ENCODE measurements at places on chromosomes 5 and 9. TPM values are rescaled to one million over a fixed set of nuclear protein-coding genes. Genes with fewer than 3 reads are reported as not detected.

The COL5A1 gene
- total RNA-seq: 5.7 TPM

The PRDM9 gene
- total RNA-seq: not detected

The ORM2 gene
- total RNA-seq: 0.77 TPM

DNA sequence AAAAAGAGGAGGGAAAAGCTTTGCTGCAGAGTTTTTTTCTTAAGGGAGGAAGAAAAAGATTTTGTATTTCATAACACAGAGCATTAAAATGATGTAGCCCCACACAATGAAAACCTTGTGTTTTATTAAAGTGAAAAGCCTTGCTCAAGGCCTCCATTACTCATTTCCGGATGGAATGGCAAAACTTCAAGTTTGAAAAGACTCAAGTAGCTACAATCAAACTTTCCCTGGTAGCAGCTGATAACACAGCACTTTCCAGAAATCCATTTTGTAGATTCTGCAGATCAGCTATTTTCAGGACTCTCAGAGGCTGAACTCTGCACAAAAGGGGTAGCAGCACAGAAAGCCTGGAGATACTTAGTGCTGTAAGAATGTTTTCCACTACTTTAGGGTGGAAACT lies 374.8 kb downstream of the NFIB start:
- no peaks in the 10 kb centered on the region for H3K36me3 ChIP-seq
- no peak overlapping the region for H3K27ac ChIP-seq
- H3K4me3 ChIP-seq: no peak overlapping the region
- no peak for DNase-seq
- H3K27me3 ChIP-seq: no peaks in the 10 kb centered on the region

DNA sequence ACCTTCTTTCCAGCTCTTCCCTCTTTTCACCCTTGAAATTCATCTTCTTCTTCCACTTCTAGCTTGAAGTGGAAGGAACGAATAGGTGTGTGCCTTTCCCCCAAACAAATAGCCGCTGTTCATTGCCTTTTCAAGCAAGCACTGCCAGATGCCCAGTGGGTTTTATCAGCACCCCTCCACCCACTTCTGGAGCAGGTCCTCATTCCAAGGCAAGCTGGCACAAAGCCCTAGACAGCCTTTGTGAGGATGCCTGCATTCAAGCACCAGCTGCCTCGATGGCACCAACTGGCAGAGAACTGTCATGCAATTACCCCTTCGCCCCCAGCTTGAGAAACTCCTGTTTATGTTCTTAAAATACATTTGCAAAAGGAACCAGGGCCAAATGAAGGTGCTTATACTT lies 36.5 kb downstream of the SERINC5 start:
- no peak overlapping the region for H3K27ac ChIP-seq
- no peaks in the 10 kb centered on the region for H3K36me3 ChIP-seq
- H3K27me3 ChIP-seq: no peaks in the 10 kb centered on the region

DNA sequence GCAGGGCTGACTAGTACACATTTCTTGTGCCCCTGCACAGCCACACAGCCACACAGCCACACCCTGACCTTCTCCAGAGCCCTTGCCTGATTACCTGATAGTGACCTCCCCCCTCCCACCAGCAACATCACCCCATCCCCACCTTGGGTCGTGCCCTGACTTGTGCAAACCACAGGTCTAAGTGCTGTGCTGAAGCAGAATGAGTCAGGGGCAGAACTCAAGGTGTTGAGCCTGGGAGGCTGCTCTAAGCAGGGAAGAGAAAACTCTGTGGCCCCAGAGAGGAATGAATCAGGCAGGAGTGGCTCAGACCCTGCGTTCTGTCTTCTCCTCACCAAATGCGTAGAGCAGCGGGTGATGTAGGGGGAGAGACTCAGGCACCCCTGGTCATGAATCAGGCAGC lies 24.3 kb upstream of the FAT2 start:
- DNase-seq: no peak
- no peaks in the 10 kb centered on the region for H3K36me3 ChIP-seq
- no peaks in the 10 kb centered on the region for H3K27me3 ChIP-seq

- DNase-seq: no peak
- peaks cover 16% of the 10 kb centered on the region for H3K27me3 ChIP-seq
- H3K4me3 ChIP-seq: peak overlapping the region; percentile 41
- H3K27ac ChIP-seq: no peak overlapping the region
Observed at GRCh38 chr5:147509041-147509709, 693 bp downstream of the DPYSL3 start.

The WWC1 gene
- total RNA-seq: 29.4 TPM

DNA sequence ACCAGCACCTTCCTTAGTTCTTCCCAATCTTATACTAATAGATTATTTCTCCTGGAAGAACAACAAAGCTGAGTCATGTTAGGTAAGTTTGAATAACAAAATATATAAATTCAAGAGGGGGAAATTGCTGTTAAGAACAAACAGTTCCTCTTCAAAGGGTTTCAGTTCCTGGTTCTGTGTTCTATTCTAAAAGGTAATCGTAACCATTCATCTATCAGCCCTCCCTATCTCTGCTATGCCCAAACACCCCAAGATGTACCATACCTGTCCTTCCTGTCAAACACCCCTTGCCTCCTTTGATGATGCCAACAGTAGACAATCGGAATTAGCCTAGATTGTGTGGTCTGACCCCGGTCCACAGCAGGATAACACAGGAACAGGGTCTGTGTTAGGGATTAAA lies 4.2 kb upstream of the RNF180 start:
- H3K4me1 ChIP-seq: 0 out of 2 replicates have a peak, but pooled peaks cover under 1% of the 10 kb centered on the region
- no peaks in the 10 kb centered on the region for H3K27me3 ChIP-seq
- DNase-seq: no peak
- H3K36me3 ChIP-seq: no peaks in the 10 kb centered on the region
- H3K27ac ChIP-seq: no peak overlapping the region

DNA sequence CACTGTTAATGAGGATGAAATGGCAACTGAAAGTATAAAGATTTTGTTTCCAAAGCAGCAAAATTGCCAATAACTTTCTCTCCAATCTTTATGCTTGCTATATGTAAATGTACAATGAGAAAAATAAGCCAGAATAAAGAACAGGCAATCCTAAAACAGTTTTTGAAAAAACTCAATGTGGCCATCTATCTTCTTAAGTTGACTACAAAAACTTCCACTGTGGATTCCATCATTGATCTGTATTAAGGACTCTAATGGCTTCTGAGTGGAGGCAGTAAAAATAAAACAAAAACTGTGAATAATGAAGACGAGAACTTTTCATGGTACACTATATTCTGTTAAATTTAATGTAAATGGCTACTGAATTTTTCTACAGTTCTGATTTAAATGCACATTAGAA lies 382.9 kb downstream of the TMEM232 start:
- H3K4me1 ChIP-seq: no peaks in the 10 kb centered on the region
- no peaks in the 10 kb centered on the region for H3K36me3 ChIP-seq
- H3K4me3 ChIP-seq: no peak overlapping the region
- DNase-seq: no peak

GRCh38 chr5:10533226-10533625 lies 30.6 kb upstream of the ANKRD33B start:
- H3K27ac ChIP-seq: no peak overlapping the region
- H3K4me3 ChIP-seq: no peak overlapping the region
- no peaks in the 10 kb centered on the region for H3K27me3 ChIP-seq
- H3K36me3 ChIP-seq: no peaks in the 10 kb centered on the region
- no peak for DNase-seq

DNA sequence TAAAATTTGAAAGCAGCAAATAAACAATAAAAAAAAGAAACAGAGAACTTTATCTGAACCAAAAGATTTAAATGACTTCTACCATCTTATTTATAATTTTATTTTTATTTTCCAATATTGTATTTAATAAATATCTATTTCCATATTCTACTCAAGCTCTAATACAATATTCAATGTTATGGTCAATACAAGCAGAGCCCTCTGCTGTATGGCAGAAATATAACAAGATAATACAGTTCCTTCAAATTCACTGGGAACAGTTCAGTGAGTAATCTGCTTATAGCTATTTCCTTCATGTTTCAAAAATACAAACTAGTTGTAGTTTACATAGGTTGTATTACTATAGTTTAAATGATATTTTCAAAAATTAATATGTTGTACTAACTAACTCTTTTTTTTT lies 332.7 kb downstream of the PRDM9 start:
- H3K27ac ChIP-seq: no peak overlapping the region
- H3K36me3 ChIP-seq: no peaks in the 10 kb centered on the region
- no peaks in the 10 kb centered on the region for H3K27me3 ChIP-seq
- no peak for DNase-seq
- H3K4me3 ChIP-seq: no peak overlapping the region
- H3K4me1 ChIP-seq: no peaks in the 10 kb centered on the region

The STING1 gene
- 22.8 TPM for total RNA-seq

DNA sequence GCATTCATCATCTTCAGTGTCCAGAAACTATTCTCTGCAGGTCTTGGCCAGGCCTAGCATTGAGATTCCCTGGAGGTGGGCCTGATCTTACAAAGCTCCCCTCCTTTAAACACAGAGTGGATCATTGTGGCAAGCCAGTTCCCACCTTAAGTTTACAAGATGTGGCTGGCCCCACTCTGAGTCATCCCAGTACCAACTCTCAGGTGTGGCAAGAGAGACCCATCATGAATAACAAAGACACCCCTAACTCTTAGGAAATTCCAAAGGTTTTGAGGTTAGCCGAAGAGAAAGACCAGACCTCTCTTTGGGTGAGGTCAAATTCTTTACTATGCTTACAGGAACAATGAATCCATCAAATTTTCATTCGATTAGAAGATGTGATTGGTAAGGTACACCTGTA lies 78.2 kb downstream of the RFK start:
- no peak overlapping the region for H3K4me3 ChIP-seq
- no peak for DNase-seq
- no peaks in the 10 kb centered on the region for H3K4me1 ChIP-seq
- no peak overlapping the region for H3K27ac ChIP-seq

- H3K4me3 ChIP-seq: no peak overlapping the region
- H3K36me3 ChIP-seq: no peaks in the 10 kb centered on the region
- no peaks in the 10 kb centered on the region for H3K27me3 ChIP-seq
- no peaks in the 10 kb centered on the region for H3K4me1 ChIP-seq
Observed at GRCh38 chr5:72940082-72940481, 15.8 kb upstream of the FCHO2 start.

The CDC25C gene
- total RNA-seq: 14.1 TPM

The LCN6 gene
- not detected for total RNA-seq

The SLC36A2 gene
- total RNA-seq: not detected

The GCNT4 gene
- 0.33 TPM for total RNA-seq

GRCh38 chr5:36236801-36237200 lies 4.9 kb downstream of the NADK2 start:
- H3K27me3 ChIP-seq: no peaks in the 10 kb centered on the region
- H3K36me3 ChIP-seq: no peaks in the 10 kb centered on the region
- no peak overlapping the region for H3K27ac ChIP-seq
- no peak overlapping the region for H3K4me3 ChIP-seq

The TMEM252 gene
- total RNA-seq: not detected

DNA sequence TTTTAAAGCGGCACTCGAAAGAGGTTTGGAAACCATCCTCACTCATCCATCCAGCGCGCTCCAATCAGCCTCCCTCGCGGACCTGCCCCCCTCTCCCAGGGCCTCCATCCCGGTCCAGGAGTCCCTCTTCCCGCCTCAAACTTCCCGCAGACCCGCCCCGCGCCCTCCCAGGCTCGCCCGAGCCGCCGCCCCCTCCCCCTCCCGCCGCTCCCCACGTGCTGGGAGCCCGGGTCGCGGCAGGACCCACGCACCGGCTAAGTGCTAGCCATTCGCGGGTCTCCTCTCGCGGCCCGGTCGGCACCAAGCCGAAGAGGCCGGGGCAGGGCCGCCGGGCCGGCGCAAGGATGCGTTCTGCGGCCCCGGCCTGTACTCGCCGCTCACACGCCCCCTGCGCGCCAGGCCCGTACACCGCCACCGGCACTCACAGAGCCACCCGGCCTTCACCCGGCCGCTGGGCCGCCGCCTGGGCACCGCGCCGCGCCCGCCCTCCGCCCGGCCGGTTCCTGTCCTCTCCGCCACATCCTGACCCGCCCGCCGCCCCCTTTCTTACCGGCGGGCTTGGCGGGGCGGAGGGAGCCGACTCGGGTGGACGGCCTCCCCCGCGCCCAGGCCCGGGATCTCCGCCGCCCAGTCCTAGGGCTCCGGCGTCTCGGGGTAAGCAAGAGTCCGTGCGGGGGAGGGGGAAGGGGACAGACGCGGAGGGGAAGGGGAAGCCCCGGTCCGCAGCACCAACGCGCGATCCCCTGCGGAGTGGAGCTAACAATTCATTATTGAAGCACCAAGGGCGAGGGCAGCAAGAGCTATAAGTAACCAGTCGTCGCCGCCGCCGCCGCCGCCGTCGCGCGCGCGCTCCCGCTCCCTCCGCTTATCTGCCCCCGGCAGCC lies 576 bp downstream of the CHD1 start:
- H3K4me1 ChIP-seq: peaks cover 21% of the 10 kb centered on the region
- peak overlapping the region; percentile 55 for H3K27ac ChIP-seq
- no peak for DNase-seq
- no peaks in the 10 kb centered on the region for H3K27me3 ChIP-seq
- peaks cover 23% of the 10 kb centered on the region for H3K36me3 ChIP-seq

The CMBL gene
- 43.2 TPM for total RNA-seq

The SMIM32 gene
- 0.31 TPM for total RNA-seq

The NLN gene
- total RNA-seq: 51.8 TPM

DNA sequence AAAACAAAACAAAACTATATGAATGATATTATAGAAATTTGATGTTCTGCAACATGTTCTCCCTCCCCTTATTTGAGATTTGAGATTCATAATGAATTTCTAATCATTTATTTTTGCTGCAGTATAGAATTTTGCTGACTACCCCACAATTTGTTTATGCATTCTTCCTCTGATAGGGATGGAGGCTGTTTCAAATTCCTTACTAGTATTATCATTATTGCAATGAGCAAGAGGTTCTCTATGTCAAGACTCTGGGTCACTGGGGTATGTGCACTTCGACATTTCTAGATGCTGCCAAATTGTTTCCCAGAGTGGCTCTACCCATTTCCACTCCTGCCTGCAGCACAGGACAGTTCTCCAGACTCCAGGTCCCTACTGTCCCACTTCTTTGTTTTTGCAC lies 54.9 kb upstream of the DAB2IP start:
- H3K27ac ChIP-seq: no peak overlapping the region
- no peaks in the 10 kb centered on the region for H3K27me3 ChIP-seq
- H3K4me1 ChIP-seq: no peaks in the 10 kb centered on the region
- no peak overlapping the region for H3K4me3 ChIP-seq

- no peaks in the 10 kb centered on the region for H3K4me1 ChIP-seq
- no peak for DNase-seq
- no peaks in the 10 kb centered on the region for H3K36me3 ChIP-seq
Observed at GRCh38 chr9:137797206-137798120, 80.1 kb upstream of the CACNA1B start.

DNA sequence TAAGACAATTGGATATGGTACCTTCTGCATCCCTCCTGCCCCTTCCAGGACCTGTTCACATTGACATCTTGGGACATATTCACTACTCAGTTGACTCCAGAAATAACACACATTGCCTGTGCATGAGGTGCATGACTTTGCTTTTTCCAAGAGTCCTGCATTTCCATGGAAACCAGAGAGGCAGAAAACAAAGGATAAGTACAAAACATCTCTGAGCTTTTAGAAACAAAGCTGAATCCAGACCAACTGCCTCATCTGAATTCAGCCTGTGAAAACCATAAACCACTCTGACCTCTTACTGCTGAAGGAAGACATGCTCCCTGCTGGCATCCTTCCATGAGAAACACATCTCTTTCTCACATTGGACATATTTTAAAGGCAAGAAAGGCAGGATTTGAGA lies 695.1 kb downstream of the TAF11L14 start:
- H3K4me3 ChIP-seq: no peak overlapping the region
- H3K27me3 ChIP-seq: no peaks in the 10 kb centered on the region
- no peaks in the 10 kb centered on the region for H3K36me3 ChIP-seq
- no peaks in the 10 kb centered on the region for H3K4me1 ChIP-seq

The GABRA1 gene
- total RNA-seq: not detected

The BASP1 gene
- total RNA-seq: 217 TPM

The SH3GL2 gene
- not detected for total RNA-seq
